NCI-H1092 treated with DMSO at 0.1 percent for 48 hours (cell line): ENCODE measurements at places on chromosomes 7 and 10.

- no peak for DNase-seq
Observed at GRCh38 chr7:84497873-84498272, 303.3 kb upstream of the SEMA3A start.

- no peak for DNase-seq
Observed at GRCh38 chr10:71424496-71425194, 27.9 kb downstream of the CDH23 start.

- no peak for DNase-seq
Observed at GRCh38 chr10:58758321-58758720, 245.6 kb downstream of the BICC1 start.

GRCh38 chr10:34504534-34504933 is 310.6 kb downstream of the PARD3 start:
- DNase-seq, result peak; percentile 25

GRCh38 chr7:21028186-21028585 is 241.5 kb upstream of the SP8 start:
- DNase-seq, result peak; percentile 93

- DNase-seq, result no peak
Observed at GRCh38 chr10:8189458-8189857, 135.0 kb downstream of the GATA3 start.

- DNase-seq, result no peak
Observed at GRCh38 chr10:72887043-72887442, 6.5 kb upstream of the OIT3 start.

GRCh38 chr10:126592901-126593300 is 77.6 kb downstream of the C10orf90 start:
- DNase-seq, result no peak
